ENCODE measurements at places on chromosomes 6 and 20.

DNA sequence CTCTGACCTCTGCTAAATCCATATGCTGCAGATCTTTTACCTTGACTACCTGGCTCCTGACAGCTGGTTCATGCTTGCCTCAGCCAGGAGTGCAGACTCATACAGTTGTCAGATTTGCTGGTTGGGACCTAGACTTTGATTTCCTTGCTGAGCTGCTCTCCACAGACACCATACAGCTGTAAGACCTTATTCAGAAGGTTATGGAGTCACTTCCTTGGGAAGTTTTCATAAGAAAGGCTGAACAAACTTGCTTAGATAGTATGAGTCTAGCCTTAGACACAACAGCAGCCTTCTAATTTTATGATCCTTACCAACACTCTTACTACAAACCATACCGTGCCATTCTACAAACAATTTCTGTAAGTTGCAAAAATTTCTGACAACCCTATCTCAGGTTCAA, 102.9 kb downstream of the EDN1 start:
- no peak for DNase-seq

DNA sequence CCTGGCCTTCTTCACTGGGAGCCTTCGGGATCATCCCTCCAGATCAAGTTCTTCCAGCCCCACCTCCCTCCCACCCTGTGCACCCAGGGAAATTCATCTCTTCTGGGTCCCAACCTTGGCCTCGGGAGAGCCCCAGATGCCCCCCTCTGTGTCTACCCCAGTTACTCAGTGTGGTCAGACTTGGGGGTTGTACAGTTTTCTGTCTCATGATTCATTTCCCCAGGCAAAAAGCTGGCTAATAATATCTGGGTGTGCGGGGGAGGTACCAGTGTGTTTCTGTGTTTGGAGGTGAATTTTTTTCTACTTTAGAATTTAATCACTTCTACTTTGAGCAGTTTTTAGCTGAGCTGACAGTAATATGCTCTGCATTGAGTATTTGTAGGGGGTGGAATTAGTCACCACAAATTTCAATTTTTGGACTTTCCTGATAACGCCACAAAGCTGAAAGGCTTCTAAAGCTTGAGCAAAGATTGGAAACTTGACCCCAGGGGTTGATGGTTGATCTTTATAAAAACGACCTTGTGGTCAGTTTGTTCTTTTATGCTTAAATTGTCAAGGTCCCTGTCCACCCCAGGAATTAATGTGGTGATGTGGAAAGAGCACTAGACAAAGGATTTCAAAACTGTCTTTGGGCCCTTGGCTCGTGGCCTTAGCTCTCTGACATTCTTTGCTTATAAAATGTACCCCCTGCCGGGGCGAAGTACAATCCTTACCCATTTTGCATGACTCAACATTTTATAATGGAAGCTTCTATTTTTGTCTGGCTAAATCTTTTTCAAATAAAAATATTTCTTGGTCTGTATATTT, 284.7 kb upstream of the TAB2 start:
- DNase-seq: no peak

- no peak for DNase-seq
Observed at GRCh38 chr6:156231026-156231765, 546.0 kb upstream of the ARID1B start.

DNA sequence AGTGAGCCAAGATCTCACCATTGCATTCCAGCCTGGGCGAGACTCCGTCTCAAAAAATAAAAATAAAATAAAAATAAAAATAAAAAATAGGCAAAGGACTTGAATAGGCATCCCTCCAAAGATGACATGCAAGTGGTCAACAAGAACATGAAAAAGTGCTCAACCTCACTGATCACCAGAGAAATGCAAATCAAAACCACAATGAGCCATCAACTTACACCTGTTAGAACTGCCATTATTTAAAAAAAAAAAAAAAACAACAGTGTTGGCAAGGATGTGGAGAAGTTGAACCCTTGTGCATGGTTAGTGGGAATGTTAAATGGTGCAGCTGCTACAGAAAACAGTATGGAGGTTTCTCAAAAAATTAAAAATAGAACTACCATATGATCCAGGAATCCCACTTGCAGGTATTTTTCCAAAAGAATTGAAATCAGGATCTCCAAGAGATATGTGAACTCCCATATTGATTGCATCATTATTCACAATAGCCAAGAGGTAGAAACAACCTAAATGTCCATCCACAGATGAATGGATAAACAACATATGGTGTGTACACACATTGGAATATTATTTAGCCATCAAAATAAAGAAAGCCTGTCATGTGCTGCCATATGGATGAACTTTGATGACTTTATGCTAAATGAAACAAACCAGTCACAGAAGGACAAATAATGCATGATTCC, 2.8 kb downstream of the C20orf203 start:
- no peak for DNase-seq

GRCh38 chr6:41033776-41034175, 5.2 kb downstream of the UNC5CL start:
- no peak for DNase-seq

- DNase-seq: no peak
Observed at GRCh38 chr6:106513808-106514582, 115.3 kb downstream of the RTN4IP1 start.

DNA sequence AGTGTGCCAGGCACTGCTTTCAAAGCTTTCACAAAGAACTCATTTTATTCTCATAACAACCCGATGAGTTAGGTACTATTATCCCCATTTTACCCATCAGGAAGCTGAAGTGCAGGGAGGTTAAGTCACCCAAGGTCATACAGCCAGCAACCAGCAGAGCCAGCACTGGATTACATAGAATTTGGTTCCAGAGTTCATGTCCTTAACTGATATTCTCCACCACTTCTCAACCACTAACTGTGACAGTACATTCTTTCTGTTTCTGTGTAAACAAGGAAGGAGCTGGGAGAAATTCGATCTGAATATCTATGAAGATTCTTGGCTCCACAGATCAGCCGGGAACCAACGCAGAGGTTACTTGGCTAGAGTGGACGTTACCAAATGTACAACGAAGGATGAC, 98.0 kb downstream of the KIF16B start:
- DNase-seq: no peak

DNA sequence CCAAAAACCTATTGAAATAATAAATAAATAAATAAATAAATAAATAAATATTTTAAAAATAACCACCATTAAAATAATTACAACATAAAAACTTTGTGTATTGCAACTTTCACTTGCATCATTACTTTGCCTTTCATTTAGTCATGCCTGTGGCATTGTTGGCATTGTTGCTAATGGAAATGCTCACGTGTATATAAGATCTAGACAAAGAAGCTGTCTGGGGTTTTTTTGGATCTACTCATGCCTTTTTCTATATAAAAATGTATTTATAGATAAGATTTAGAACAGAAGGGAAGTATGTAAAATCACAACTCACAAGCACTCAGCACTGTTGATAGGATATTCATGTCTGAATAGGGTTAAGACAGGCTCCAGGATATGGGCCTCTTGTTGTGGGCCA, 27.9 kb downstream of the GFRA4 start:
- DNase-seq: no peak

GRCh38 chr6:168496997-168497331, 56.0 kb downstream of the SMOC2 start:
- no peak for DNase-seq

DNA sequence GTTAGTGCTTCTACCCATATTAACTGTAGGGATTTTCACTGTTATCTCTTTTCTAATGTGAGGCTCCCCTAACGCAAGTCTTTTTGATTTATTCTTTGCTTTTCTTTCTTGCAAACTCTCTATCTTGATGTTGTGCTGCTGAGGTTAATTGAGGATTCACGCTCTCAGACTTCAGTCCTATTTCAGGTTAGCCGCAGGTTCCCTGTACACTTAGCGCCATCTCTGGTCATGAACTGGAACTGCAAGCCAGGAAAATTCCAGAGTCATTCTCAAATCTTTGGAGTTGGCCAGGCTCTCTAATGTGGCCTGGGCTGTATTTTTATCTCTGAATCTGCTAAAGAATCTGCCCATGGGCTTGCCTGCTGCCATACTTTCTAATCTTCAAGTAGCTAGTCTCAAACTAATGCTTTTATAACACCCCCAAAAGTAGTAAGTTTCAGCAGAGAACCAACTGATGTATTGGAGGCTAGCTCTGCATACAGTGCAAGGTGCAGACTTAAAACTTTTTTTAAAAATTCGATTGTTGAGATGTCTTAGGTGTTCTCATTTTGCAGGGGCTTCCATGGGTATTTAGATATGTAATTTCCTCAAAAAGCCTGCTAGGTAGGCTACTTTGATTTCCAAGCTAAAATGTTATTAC, 91.1 kb upstream of the OPRM1 start:
- no peak for DNase-seq
